Activated naive CD4-positive, alpha-beta T cell treated with anti-CD3 and anti-CD28 coated beads, Interleukin-2, amount 50 U/mL, for 16 hours (primary cell): ENCODE measurements at places on chromosomes 3 and 15.
A peak's percentile ranks its signal among the peaks of the same experiment; 100 is the strongest.

- DNase-seq, result no peak
Measured at GRCh38 chr15:89807689-89808088, 7.0 kb downstream of the ANPEP start.

GRCh38 chr15:39079296-39079847 lies 501.5 kb upstream of the THBS1 start:
- DNase-seq, result no peak

DNA sequence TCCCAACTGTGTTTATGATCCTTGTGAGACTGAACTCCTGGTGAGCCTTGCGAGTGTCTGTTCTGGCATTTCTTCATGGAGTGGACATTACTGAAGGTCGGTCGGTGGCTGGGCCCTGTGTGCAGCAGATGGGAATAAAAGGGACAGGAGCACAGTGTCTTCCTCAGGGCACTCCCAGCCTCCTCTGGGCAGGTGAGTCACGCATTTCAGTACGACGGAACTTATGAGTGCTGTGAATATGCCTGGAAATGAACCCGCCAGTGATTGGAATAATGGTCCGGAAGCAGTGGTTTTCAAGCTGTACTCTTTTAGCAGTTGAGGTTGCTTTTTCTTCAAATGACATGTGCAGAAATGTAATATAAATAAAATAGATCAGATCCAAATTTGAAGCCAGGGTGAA lies 55.1 kb downstream of the LARS2 start:
- no peak for DNase-seq

- no peak for DNase-seq
Measured at GRCh38 chr3:8954938-8955763, 8.1 kb downstream of the RAD18 start.

GRCh38 chr3:147875498-147875897 lies 466.3 kb downstream of the ZIC1 start:
- no peak for DNase-seq

GRCh38 chr15:79620112-79620857 lies 188.1 kb downstream of the MINAR1 start:
- no peak for DNase-seq

DNA sequence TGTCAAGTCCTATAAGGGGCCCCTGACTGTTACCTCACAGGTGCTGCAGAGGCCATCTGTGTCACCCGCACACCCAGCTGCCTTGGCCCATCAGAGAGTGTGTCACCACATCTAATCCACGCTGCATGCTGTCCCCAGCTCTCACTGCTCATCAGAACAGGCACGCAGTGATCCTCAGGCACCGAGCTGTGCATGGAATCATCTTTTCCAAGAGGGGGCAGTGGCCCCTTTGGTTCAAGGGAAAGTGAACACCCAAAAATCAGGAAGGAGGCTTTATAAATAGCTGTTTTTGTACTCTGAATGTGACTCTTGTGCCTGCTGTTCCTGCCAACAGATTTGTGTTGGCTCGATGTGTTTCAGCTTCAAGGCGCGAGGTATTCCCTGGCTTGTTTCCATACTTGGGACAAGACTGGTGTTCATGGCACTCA lies 110.3 kb upstream of the ETV5 start:
- DNase-seq, result no peak

DNA sequence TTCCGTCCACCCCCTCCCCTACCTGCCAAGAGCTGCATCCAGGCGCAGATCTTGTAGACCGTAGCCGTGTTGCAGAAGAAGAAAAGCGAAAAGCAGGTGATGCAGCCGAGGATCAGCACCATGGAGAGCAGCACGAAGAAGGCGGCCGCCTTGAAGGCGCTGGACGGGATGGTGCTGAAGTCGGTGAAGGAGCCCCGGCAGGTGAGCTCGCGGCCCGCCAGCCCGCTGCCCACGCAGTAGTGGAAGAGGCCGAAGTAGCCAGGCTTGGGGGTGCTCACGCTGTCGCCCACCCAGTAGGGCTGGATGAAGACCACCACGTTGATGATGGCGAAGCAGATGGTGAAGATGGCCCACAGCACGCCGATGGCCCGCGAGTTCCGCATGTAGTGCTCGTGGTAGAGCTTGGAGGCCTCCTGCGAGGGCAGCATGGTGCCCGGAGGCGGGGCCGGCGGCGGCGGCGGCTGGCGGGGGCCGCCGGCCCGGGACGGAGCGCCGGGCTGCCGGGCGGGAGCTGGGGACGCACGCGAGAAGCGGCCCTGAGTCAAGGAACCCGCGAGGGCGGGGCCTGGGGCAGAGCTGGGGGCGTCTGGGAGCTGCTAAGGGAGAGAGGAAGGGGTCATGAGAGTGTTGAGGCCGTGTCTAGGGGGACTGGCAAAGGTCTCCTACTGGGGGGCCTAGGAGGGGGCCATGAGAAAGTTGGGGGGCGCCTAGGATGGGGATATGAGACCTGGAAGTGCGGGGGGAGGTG lies 1.2 kb downstream of the LHFPL4 start:
- DNase-seq, result peak; percentile 40

DNA sequence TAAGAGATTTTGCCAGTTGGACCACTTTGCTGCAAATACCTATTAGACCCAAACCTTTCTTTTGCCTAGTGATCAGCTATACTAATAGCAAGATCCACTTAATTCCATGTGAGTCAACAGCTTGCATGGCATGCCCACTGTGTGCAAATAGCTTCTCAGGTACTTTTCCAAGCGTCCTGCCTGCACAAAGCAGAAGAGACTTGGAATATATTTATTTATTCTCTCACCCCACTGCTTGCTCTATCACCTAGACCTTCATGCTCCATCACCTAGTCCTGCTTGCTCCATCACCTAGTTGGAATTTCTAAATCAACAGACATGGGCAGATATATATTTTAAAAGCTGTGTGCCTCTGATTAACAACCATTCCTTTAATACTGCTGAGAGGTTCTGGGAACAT lies 47.6 kb downstream of the MBNL1 start:
- DNase-seq, result no peak

DNA sequence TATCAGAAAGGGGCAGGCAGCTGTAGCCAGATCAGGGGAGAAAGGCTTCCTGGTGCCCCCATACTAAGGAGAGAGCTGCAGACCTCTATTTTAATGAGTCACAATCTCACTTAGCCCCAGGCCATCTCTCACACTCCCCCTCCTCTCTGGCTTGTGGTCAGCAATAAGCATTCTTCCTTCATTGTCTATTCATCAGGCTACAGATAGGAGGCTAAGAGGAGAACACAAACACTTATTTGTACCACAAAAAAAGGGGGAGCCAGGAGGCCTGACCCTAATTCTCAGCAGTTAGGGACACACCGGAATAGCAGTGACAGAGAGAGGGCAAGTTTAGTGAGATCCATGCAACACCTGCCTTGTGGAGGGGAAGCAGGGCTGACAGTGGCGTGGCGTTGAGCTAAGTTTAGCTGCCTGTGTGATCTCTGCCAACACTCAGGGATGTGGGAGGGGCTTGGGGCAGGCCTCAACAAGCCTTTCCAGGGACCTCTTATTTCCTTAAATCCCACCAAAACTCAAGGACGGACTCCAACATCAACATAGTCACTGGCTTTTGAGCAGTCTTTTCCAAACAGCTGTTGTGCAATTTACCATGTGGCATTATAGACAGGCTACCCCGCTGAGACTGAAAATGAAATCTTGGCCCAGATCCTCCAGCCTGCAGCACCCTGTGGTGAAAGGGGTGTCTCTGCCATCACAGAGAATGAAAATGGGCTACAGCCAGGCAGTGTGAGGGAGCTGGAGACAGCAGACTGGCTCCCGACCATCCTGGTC lies 191.9 kb upstream of the TSC22D2 start:
- DNase-seq, result no peak

DNA sequence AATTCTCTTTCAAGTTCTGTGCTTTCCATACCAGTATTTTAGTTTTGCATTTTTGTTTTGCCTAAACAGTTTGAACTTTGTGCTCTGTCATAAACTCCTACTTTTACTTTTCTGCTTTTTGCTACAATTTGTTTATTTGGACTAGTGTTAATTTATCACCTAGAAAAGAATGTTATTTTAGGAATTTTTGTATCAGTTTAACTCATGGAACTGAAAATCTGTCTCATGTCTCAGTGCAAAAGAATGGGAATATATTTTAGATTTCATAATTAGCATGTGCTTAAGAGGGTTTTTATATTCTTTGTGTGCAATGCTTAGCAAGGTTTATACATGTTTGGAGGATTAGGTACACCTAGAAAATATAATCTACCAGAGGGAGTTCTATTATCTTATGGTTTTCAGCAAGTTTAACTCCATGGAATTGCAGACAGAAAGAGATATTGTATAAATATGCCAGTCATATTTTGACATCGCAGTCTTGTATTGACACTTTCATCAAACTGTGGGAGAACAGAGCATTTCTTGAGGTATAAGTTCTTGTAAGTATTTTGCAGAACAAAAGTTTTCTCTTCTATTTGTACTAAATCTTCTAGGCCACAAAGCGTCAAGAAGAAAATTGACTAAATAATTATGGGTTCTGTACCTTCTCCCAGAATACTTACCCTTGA lies 409.9 kb downstream of the RBMS3 start:
- DNase-seq, result no peak

GRCh38 chr3:183158113-183158512 lies 4.4 kb downstream of the LAMP3 start:
- DNase-seq, result no peak

- DNase-seq, result no peak
Measured at GRCh38 chr3:197811343-197811742, 20.3 kb downstream of the LRCH3 start.

GRCh38 chr3:58037141-58037910 lies 29.1 kb downstream of the FLNB start:
- no peak for DNase-seq

- no peak for DNase-seq
Measured at GRCh38 chr3:140699516-140700231, 21.8 kb downstream of the TRIM42 start.

GRCh38 chr15:85059734-85060133 lies 78.1 kb downstream of the PDE8A start:
- no peak for DNase-seq

- no peak for DNase-seq
Measured at GRCh38 chr3:110519071-110519470, 552.5 kb upstream of the NECTIN3 start.

DNA sequence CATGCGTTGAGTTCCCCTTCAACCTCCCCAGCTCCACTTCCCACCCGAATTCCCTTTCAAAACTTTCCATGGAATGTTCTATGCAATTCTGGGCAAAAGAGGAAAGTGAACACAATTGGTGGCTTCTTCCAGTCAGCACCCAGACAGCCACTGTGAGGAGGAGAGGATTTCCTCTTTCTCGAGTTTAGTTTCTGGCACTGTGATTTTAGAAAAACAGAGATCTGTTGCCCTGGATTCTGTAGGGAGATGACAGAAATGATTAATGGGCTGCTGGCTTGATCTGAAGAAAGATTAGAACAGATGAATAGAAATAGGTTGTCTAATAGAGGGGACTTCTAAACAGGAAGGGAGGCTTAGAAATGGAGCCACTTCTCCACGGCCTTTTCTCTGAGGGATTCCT lies 172.0 kb downstream of the MCTP2 start:
- DNase-seq, result no peak

DNA sequence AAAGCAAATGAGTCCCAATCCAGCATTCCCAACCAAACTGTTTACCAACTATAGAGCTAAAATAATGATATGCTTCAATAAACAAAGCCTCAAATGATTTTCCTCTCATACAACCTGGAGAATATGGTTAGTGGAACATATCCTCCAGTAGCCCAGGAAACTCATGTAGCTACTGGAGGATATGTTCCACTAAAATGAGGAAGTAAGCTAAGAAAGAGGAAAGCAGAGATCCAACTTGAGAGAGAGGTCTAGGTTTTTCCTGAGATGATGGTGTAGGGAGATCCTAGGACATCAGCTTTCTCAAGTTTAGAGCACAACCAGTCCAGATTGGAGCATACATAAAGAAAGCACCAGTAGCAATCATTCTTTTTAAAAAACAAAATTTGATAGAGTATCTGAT lies 44.6 kb upstream of the SLC4A7 start:
- no peak for DNase-seq

GRCh38 chr15:88022716-88023115 lies 233.8 kb downstream of the NTRK3 start:
- no peak for DNase-seq

- no peak for DNase-seq
Measured at GRCh38 chr3:84965141-84965540, 6.4 kb downstream of the CADM2 start.

DNA sequence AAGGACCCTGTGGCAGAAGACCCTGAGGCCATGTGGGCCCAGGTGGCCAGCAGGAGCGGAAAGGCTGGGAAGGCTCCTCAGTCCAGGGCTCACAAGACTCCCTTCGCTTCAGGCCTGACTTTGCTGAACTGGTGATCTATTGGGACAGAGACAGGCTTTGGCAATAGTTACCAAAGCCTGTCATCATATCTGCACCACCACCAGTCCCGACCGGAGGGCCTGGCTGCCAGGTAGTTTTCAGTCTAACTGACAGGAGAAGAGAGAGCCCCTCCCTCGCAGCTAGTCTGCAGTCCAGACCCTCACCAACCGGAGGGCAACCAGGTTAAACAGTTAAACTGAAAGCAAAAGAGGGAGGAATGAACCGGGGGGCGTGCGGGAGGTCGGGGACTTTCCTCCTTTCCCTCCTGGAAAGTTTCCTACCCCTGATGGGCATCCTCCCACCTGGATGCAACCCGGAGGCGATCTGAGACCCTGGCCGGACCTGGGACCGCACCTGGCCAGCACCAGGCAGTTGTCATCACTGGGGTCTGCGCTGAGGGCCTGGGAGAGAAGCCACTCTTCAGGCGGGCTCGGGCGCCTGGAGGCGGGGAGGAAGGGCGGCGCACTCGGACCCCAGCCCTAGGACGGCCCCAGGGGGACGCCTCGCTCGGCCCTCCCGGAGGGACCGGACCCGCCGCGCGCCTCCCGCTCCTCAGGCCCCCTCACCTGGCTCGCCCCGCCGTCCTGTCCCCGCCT lies 435 bp downstream of the RAB27A start:
- peak; percentile 49 for DNase-seq

DNA sequence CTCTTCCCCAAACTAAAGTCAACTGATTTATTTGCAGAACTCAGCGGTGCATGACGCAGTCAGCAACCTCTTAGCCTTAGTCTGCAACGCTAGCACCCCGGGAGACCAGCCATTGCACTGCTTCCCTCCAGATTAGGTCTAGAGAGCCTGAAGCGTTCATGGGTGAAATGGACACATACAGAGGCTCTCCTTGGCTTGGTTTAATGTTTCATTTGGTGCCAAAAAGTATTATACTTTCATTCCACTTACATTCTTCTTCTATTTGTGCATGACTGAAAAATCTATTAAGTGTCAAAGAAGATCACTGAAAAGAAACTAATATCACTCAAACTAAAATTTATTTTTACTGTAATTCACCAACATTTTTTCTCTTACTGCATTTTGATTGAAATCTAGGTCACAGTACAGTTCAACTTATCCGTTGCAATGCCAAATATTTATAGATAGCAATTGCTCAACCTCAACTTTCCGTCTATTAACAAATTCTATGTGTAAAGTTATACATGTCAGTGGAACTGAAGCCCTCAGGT lies 116.2 kb downstream of the ROBO1 start:
- DNase-seq, result no peak

DNA sequence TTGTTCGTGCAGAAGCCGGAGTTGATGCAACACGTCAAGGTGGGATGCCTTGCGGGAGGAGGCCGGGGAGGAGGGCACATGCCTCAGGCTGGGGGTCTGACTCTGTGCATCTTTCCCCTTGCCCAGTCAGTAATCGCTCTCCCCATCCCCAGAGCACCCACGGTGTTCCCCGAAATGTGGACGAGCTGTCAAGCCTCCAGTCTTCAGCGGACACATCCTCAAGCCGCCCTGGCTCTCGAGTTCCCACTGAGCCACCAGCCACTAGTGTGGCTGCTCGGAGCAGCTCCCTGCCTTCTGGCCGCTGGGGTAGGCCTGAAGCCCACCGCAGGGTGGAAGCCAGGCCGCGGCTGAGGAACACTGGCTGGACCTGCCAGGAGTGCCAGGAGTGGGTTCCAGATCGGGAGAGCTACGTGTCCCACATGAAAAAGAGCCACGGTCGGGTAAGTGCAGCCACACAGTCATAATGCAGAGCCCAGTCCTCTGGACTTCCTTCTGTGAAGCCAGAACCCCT lies 18.7 kb upstream of the ALPK3 start:
- no peak for DNase-seq
